KG1 (cell line): ENCODE measurements at places on chromosomes 3 and 15.

DNA sequence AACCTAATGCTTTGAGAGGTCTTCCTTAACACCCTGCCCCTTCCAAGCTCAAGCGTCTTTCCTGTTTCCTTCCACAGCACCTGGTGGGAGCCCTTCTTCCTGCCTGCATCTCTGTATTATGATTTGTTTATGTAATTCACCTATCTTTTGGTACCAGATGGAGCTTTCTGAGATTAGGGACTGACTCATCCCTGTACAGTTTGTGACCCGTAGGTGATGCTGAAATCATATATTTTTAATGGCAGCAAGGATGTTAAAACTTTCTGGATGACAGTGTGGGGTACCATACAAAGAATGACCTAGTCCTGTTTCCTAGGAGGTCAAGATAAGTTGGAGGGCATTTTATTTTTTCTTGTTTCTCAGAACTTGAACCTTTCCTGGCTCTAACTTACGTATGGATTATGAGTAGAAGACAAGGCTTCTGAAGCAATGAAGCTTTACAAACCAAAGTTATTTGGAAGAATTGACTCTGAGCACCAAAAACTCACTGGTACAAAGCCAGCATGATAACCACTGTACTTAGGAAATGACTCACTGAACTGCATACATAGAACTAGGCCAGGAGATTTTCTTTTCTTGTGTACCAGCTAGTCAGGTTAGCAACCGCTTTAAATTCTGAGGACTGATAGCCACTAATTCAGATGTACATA is 46.6 kb downstream of the HHLA2 start:
- no peak for DNase-seq

DNA sequence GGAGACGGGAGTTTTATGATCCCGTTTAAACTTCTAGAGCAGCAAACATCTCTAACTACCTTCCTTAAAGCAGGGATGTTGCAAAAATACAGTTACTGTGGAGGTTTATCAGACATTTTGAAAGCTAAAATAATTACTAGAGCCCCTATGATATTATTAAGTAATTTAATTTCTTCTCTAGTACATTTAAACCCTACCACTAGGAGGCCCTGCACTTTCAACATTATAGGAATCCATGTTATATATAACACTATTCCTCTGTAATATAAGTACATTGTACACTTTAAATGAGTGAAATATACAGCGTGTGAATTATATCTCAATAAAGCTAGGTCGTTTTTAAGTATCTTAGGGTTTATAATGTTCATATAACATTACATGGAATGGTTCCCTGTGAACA is 11.5 kb downstream of the SETMAR start:
- no peak for DNase-seq

- DNase-seq, result no peak
Measured at GRCh38 chr3:43773273-43774094, 82.7 kb downstream of the ABHD5 start.

- DNase-seq, result no peak
Measured at GRCh38 chr3:66712210-66712609, 211.4 kb upstream of the LRIG1 start.

GRCh38 chr15:80607287-80607980 is 87.7 kb upstream of the ABHD17C start:
- DNase-seq, result no peak

DNA sequence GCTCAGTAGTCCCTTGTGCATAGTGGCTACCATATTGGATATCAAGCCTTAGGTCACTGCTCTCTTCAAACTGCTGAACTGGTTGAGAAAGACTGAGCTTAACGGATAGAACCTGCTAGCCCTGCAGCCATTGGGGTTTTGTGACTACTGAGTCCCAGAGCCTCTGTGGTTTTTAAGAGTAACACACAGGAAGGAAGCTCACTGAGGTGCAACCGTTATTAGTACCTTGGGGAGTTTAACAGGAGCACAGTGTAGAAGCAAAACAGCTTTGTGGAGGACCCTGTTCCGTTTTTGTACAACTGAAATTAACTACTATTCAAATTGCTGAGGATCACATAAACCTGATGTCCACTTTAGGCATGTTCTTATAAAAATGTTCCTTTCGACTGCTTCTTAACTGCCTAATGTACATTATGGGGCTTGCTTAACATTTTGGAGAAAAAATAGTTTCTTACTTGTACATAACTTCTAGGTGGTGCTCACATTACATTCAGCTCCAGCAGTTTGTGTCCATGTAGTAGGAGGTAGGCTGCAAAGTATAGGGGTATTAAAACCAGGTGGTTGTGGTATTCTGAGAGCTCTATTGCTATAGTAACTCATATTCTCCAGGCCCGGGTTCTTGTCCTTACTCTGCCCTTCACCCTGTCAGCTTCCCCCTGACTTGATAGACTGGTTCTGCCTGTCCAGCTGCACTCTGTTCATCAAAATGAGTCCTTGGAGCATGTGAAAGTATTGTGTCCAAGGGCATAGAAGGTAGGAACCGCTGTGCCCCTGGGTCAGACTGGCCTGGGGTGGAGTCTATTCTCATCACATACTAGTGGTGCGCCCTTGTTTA is 17.3 kb downstream of the PXK start:
- DNase-seq, result peak; percentile 69
